ENCODE measurements at places on chromosomes 13 and 19.
A peak's percentile ranks its signal among the peaks of the same experiment; 100 is the strongest.

- no peak for DNase-seq
Observed at GRCh38 chr13:93775507-93776108, 549.0 kb downstream of the GPC6 start.

DNA sequence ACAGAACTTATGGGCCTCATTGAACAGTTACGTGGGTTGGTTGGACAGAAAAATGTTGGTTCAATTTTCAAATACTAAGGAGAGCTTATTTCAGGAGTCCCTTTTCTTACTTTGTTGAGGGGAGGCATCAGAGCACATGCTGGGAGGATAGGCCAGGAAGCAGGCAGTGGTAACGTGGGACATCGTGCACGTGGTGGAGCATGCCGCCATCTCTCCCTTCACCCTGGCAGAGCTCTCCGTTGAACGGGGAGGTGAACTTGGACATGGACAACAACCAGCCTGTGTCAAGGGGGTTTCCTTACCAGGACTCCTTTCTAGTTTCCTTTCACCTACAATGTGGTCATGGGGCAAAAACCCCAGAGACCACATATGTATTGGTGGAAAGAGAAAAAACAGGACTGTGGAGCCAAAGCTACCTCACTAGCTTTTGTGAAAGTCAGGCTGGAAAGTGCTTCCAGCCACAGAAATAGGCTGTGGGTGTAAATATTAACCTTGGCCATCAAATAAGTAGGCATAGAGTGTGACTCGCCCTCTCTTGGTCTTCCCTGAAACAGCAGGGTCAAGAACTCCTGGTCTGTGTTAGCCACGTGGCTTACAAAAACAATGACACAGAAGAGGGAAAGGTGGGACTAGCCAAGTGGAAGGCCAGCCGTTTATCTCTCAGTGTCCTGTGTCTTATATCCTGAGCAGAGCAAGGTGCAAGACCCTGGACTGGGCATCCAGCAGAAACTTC lies 14.4 kb downstream of the MICOS13 start:
- DNase-seq: no peak

DNA sequence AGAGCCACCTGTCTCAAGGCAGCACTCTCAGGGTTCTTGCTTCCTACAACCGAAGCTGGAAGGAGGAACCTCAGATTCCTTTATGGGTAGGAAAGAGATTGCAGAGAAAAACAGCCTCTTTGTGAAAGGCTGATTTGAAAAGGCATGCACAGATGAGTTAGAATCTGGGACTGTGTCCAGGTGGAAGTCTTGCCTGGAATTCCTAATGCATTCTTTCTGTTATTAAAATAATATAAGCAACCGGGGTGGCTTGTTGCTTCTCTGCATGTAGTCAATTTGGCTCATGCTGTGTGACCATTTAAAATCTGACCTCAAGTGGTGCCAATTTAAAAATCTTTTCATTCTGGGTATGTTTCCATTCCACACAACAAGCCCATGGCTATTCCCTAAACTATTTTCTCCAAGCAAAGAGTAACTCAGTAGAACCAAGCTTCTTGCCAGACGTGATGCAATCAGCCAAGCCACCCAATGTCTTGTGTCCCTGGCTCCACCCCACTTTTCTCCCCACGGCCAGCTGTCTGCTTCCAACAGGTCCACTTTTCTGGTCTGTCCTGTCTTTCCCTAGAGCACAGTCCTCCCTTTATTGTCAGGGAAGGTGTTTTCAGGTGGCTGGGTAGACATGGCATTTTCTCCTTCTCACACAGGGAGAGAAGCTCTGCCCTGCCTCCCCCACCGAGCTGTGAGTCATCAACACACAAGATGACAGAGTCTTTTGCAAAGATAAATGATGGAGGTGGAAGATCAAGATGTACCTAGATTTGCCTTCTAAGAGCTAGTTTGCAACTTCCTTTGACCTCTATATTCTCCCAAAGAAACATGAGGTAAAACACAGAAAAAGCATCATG lies 394.3 kb downstream of the FOXO1 start:
- no peak for DNase-seq

GRCh38 chr19:41225238-41226052 lies 6.4 kb downstream of the AXL start:
- DNase-seq: no peak

GRCh38 chr13:27790523-27790922 lies 1.8 kb upstream of the GSX1 start:
- DNase-seq: no peak

- no peak for DNase-seq
Observed at GRCh38 chr13:97953376-97953970, at the start of gene IPO5. TSS of gene IPO5 (plus strand) at chr13:97953675. CDS start at chr13:97976697, 23,022 bp downstream.

GRCh38 chr19:30224689-30225606 lies 147.2 kb upstream of the ZNF536 start:
- DNase-seq: no peak

DNA sequence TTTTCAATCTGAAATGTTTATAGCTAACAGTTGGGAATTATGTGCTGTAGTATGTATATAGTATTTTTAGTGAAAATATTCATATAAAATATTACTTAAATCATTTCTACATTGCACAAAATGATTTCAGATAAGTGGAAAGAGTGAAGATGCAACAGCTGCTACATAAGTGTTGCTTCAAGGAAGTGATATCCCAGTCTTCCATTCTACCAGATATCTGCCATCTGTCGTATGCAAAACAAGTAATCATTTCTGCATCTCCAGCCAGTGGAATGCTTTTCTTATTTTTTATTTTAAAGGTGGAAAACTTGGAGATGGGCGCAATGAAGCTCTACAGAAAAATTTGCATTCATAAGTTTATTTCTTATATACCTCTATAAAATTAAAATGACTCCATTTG lies 152.5 kb upstream of the MAB21L1 start:
- DNase-seq: no peak

GRCh38 chr13:51305271-51305967 lies 34.1 kb upstream of the SERPINE3 start:
- no peak for DNase-seq

- no peak for DNase-seq
Observed at GRCh38 chr19:4738734-4739133, 15.1 kb upstream of the DPP9 start.

DNA sequence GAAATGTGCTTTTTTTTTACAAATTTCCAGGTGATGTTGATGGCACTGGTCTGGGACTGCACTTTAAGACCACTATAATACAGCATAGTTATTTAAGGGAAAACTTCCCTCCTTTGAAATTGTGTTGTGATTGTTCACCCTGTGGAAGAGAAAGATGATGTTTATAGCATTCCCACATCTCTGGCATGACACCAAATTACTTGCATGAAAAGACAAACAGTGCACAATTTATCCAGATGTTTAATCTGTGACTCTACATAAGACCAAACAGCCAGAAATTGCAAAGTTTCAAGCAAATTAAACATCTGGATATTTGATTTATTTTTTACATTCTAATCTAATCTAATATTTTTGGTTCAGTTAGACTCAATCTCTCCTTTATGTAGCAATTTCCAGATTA lies 51.6 kb downstream of the UFM1 start:
- no peak for DNase-seq

- no peak for DNase-seq
Observed at GRCh38 chr19:33998739-33999345, 173.5 kb upstream of the LSM14A start.

- no peak for DNase-seq
Observed at GRCh38 chr19:3985643-3986259, 488 bp upstream of the EEF2 start.

GRCh38 chr19:3494051-3494450 lies 6.4 kb downstream of the DOHH start:
- no peak for DNase-seq

DNA sequence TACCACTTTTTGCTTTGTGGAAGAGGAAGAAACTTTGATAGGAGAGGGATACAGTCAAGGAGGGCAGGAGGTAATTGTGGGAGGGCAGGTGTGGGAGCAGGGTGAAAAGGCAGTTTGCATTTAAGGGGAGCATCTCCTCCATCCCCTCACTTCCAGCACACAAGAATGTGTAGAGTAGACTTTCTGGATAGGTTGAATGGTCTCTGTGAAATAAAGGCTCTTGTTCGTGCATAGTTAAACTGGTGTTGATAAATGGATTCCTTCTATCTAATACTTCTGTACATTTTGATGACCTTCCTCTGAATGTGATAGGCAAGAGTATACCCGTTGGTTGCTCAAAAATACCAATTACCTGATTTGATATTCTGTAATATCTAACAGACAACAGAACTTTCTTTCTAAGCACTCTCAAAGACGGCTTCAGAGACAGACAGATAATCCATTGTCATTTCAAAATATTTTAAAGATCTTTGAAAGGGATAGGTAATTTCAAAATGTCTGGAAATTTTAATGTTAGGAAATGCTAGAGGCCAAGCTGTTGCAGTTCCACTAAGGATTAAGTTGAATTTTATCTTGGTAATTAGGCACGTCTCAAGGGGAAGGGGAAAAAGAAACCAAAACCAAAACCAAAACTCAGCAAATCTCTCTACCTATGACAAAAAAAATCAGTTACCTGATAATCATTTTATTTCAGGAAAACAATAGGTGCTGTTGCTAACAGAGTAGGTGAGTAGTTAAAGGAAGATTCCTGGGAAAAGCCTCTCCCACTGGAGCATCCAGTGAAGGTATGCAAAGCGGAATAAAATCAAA lies 302.6 kb downstream of the COG6 start:
- DNase-seq: no peak

GRCh38 chr19:48933382-48933932 lies at the start of gene DHDH:
TSS of gene DHDH (plus strand) at chr19:48933699. CDS start at chr19:48933722, 23 bp downstream.
- DNase-seq: peak; percentile 78

GRCh38 chr13:66528944-66529576 lies 701.1 kb downstream of the PCDH9 start:
- DNase-seq: no peak

DNA sequence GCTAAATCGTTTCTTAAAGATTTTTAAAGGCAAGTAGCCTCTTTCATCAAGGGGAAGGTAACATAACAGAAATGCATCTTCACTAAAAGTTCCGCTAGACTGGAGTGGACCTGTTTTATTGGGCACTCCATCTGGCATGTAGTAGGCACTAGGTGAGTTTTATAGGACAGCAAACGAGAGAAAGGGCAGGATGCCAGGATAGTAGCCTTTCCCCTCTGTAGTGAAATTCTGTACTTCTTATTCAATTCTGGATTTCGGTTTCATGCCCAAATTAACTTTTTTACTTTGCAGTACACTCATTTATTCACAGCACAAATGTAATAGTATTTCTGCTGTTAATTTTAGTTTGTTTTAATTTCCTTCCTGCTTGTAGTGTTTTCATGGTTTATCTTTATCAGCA lies 45.2 kb downstream of the GPR180 start:
- no peak for DNase-seq

- DNase-seq: no peak
Observed at GRCh38 chr19:46660551-46661019, 397 bp downstream of the DACT3 start.

DNA sequence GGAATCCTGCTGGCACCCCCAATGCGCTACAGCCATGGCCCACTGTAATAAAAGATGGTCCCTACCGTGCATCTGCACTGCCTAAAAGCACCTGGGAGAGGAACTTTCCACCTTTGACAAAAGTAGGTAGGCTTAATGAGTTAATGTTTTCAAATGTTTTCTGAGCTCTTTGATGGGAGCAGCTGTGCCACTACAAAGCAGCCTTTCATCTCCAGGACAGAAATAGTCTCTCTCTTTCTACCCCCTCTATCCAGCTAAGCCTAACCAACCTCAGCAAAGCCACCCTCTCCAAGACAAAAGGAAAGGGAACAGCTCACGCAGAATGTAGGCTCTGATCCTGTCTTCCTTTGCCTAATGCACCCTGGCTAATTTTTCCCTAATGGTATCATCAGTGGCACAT lies 560.2 kb downstream of the UQCRFS1 start:
- DNase-seq: no peak

DNA sequence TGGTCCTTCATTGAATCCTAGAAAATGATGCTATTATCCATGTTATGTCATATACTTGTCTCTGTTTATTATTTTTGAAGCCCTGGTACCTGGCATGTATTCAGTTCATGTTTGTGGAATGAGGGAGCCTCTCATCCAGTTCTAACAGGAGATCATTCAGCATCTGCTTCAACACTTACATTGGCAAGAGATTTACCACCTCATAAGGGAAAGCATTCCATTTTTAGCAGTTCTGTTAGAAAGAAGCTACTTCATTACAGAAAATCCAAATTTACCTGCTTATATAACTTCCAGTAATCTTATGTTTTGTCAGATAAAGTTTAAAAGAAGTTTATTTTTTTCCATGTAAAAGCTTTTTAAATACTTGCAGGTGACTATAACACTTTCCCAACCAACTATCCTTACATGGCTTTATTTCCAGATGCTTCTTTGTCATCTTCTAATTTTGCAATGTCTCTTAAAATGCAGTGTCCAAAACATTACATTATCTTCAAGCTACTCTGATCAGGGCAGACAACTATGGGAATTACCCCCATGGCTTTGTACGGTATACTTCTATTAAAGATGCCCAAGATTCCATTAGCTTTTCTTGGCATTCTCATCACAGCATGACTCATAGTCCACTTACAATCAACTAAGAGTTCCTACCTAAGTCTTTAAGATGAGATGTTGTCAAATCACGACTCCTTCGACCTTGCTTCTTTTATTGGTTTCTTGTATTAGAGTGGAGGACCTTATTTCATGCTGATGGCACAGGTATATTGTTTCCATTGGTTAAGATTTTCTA lies 262.1 kb downstream of the PCDH9 start:
- DNase-seq: no peak

GRCh38 chr19:1101337-1101698 lies 2.5 kb upstream of the GPX4 start:
- no peak for DNase-seq

DNA sequence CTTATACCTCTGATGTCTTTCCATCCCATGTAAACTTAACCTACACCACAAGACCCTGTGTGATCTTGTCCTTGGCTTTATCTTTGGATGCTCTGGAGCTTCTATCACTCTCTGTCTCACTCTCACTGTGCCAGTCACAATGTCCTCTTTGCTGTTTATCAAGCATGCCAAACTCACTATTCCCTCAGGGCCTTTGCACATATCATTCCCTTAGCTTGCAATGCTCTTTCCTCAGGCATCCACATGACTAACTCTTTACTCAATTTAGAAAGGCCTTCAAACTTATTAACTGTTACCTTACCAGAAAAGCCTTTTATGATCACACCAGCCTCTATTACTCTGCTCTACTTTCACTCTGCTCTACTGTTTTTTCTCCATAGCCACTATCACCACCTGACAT lies 354.1 kb downstream of the RFC3 start:
- no peak for DNase-seq

- DNase-seq: no peak
Observed at GRCh38 chr19:47490847-47491246, 6.8 kb upstream of the KPTN start.

DNA sequence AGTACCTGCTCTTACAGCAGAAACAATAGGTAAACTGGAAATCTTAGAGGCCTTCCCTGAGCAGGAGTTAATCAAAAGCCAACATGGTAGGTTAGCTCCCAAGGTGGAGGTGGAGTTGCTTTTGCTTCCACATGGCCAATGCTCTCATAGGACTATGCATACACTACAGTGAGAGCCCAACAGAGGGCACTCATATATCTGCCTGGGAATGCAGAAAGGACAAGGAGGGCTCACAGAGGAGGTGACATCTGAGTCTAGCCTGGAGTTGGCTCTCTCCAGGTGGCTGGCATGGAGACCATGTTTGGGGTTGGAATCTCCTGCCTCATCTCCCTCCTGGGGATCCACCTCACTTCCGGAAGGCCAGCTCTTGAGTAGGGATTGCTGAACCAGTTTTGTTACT lies 34.6 kb downstream of the ATP8A2 start:
- no peak for DNase-seq
